ENCODE measurements at places on chromosomes 5 and 9. TPM values are rescaled to one million over a fixed set of nuclear protein-coding genes. Genes with fewer than 3 reads are reported as not detected.
A peak's percentile ranks its signal among the peaks of the same experiment; 100 is the strongest.

The ITGA2 gene
- 86.5 TPM for polyA plus RNA-seq

DNA sequence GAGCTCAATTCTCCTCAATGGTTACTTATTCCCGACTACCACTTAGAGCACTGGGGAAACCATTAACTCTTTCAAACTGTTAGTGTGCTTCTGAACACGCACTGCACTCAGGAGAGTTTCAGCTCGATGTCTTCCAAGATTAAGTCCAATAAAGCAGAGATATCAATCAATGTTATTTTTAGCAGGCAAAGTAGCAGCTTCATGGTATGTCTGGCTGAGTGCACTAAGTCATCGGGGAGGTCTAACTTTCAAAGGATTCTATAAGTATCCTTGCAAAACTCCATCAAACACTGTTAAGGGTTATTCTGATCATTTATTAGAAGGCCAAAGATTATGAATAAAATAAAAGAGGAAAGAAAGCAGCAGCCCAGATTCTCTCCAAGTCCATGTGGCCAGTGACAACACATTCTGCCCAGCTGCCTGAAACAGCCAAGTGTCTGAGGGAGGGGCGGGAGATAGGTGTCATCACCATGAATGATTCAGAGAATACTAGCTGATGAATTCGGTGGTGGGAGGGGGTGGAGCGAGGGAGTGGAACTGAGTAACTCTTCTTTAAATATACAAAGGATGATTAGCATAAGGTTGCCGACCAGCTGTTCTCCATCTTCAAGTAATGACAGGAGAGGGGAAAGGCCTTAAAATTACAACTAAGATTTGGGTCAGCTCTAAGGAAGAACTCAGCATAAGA is 21.3 kb downstream of the NREP start:
- DNase-seq: peak; percentile 81

DNA sequence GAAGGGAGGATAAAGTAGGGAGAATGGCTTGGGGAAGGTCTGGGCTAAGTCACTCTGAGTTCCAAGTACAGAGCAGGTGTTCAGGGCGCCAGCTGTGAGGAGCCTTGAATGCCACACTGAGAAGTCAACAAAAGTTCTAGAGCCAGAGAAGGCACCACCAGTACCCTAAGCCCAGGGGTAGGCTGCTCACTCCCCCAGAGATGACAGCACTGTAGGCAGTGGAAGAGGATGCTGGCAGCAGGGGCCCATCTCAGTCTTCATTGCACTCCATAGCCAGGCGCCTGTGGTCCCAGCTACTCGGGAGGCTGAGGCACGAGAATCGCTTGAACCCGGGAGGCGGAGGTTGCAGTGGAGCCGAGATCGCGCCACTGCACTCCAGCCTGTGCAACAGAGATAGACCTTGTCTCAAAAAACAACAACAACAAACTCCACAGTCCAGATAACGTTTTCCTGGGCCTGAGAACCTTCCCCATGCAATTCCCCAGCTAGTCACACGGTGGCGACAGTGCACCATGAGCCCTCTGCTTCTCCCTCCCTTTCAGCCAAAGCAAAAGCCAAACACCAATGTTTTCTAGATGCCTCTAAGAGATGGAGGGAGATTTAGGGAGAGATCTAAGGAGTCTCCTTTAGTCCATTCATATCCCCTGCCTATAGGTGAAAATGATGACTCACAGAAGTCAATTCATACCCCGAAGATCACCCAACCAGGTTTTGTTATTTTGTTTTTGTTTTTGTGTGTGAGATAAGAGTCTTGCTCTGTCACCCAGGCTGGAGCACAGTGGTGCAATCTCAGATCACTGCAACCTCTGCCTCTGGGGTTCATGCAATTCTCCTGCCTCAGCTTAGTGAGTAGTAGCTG is 19.8 kb upstream of the NSD1 start:
- DNase-seq: peak; percentile 45

The LCP2 gene
- not detected for polyA plus RNA-seq

DNA sequence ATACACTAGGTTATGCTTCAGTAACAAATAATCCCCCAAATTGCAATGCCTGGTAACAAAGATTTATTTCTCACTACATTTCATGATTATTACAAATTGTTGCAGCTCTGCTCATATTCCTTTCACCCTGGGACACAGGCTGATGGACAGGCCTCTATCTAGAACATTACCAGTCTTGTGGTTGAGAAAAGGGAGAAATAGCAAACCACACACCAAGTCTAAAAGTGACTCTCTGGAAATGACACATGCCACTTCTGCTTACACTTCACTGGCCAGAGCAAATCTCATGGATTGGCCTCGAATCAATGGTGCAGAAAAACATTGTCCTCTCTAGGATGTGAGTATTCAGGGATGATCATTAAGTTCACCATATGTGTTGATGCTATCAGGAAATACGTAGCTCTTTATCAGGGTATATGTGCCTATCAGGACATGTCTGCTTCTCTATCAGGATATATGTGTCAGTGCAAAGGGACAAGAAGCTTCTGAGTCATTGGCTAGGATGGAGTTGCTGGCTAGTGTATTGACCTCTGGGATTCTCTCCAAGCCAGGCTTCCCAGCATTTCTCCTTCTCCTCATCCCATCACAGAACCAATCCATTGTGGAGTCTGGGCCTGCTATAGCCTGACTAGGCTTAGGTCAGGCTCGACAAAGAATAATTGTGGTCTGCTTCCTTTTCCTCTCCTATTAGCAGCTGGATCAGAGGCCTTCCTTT is 91.1 kb upstream of the CEP78 start:
- no peak for DNase-seq

The UNC5A gene
- polyA plus RNA-seq: 0.07 TPM

The SLC45A2 gene
- not detected for polyA plus RNA-seq

The POU4F3 gene
- polyA plus RNA-seq: 0.02 TPM

The FIBCD1 gene
- polyA plus RNA-seq: 1.8 TPM

DNA sequence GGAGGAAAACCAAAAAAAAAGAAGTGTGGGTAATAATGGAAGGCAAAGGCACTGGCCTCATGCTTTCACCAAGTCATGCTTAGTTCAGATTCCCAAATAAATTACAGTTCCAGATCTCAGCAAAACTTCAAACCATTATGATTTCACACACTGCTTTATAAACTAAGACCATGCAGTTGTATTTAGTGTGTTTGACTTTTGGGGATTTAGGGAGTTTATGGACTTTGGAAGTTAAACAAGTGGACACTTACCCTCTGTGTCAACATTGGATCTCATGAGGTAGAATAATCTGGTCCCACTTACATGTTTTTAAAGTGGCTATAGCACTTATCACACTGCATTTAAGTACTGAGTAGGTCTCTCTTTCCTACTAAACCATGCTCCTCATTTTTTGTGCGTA is 3.7 kb downstream of the DNAJC25 start:
- no peak for DNase-seq

DNA sequence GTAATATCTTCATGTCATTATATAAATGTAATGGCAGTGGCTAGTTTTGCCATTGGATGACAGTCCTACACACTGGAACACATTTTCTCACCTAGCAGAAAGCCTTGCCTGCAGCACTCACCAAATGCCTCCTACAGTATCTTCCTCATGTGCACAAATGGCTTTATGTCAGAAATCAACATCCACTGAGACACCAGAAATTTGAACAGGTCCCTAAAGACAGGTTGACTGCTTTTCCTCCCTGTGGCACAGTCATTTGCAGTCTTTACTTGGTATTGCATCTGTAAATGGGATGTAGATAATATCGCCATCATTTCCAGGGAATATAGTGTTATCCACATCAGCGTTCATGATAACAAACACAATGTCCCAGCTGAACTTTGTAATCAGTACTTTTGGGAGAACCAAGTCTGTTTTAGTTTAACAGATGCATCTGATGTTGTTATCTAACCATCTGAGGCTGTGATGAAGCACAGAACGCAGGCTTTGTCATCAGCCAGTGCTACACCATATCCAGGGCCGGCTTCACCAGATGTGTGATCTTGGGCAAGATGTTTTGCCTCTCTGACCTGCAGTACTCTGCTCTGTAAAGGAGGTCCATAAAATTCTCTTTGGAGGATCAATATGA is 83.9 kb upstream of the TAS2R1 start:
- no peak for DNase-seq

The PIGO gene
- 32.4 TPM for polyA plus RNA-seq

The HACD4 gene
- 0.08 TPM for polyA plus RNA-seq

GRCh38 chr9:22742401-22742800 is 295.8 kb downstream of the DMRTA1 start:
- DNase-seq: no peak

GRCh38 chr5:91457681-91458058 is 74.6 kb upstream of the ARRDC3 start:
- DNase-seq: no peak

GRCh38 chr5:124819201-124819600 is 72.8 kb upstream of the ZNF608 start:
- peak; percentile 39 for DNase-seq

DNA sequence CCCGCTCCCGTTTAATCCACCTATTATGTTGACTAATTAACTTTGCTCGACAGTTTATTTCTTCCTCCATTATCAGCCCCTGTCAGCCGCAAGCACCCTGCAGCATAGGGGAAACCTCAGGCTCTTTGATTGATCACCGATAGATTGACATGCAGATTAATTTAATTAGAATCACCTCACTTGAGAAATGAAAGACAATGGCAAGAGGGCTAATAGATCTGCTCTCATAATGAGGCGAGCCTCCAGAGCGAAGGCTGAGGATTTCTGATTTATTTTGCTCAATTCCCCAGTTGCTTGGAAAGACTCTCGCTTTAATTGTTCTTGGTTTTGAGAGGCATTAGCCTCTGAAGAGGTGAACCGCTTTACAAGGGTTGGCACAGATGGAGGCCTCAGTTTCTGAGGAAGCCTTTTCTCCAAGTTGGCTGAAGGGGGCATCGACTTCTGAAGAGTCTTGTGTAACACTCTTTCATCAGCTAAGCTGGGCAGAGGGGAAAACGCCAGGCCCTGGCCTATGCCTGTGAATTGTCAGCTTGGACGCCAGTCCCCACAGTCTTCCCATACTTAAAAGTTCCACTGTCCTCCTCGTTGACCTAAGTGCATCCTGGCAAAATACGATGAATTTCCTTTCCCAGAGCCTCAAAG is 275.4 kb downstream of the EBF1 start:
- no peak for DNase-seq

The DOCK2 gene
- polyA plus RNA-seq: 0.29 TPM

The TOR1A gene
- polyA plus RNA-seq: 70.2 TPM

DNA sequence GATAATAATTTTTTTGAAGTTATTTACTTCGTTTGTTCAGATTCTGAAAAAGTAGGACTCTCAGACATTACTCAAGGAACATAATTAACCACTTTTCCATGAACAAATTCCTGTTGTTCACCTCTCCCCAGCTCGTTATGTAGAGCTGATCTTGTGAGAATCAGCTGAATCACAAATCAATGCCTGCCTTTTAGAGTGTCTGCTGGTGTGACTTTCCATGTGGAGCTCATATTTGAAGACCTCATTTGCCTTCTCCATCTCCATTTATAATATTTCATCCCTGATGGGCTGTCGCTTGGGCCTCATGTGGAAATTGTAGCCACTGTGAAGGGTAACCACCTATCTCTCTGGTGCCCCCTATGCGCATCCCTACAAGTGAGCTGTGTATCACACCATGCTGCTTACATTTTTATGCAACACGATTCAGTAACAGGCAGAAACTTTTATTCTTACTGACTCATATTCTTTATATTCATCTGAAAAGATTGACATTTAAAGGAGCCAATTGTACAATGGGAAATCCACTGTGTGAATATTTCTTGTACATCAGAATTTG is 111.3 kb downstream of the STK32A start:
- no peak for DNase-seq

The LAMC3 gene
- polyA plus RNA-seq: 0.01 TPM

- DNase-seq: no peak
Measured at GRCh38 chr5:5649641-5650040, 227.2 kb downstream of the ICE1 start.
